Type B pancreatic cell (in vitro differentiated cells): ENCODE measurements at places on chromosomes 3 and 15. TPM values are rescaled to one million over a fixed set of nuclear protein-coding genes. Genes with fewer than 3 reads are reported as not detected.

DNA sequence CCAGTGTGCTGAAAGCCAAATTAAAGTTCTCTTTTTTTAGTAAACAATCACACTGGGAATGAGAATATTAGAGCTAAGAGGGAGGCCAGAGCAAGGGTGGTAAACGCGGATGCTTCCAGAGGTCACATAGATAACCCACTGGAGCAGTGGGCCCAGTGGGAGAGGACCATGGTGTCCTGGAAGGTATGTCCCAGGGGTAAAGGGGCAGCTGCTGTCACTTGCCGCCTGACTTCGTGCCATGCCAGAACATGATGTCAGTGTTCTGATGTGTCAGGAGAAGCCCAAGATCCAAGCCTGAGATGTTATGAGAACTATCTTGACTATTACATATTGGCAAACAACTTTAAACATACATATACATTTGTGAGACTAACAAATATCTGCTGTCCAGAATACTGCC is 211.9 kb upstream of the IL12A start:
- no peak for DNase-seq

- DNase-seq: peak; percentile 83
These were observed 64.0 kb upstream of the C15orf61 start for GRCh38 chr15:67456677-67457529.

DNA sequence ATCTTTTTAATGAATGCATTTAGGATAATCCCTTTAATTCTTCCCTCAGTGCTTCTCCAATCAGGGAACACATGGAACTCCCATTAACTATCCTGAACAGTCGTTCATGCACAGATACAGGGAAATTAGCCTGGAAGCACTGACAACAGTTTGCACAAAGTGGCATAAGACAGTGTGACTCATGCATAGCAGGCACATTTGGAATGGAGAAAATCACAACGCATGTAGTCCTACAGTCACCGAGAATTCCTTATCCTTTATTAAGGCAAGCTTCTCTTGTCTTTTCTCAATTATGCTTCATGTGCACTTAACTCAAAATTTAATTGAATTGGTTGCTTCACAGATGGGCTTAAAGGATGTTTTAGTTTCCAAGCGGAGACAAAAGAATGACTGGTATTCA is 155.0 kb upstream of the CRBN start:
- DNase-seq: no peak

GRCh38 chr3:146550743-146551510 is 6.5 kb upstream of the PLSCR1 start:
- DNase-seq: no peak

DNA sequence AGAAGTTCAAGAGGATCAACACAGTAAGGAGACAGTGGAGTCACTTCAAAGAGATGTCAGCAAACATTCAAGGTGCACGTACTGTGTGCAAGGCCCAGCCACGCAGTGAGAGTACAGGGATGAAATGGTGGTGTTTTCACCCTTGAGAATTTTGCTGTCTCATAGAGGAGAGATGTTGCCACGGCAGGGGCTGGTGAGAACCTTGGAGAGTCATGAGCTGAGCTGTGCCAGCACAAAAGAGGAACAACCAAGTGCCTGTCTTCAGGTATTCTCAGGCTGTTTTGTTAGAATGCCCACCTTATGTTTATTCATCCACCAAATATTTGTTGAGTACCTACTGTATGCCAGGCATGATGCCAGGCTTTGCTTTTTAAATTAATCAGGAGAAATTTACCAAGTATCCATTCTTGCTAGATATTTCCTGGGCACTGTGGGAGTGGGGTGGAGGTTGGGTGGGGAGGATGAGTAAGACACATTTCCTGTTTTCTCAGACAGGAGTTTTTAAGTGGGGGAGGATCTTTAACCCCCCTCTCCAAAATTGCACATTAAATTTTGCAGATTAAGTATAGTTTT is 72.6 kb downstream of the SLC6A11 start:
- DNase-seq: no peak

GRCh38 chr15:55734641-55735040 is 8.3 kb downstream of the PRTG start:
- DNase-seq: no peak

DNA sequence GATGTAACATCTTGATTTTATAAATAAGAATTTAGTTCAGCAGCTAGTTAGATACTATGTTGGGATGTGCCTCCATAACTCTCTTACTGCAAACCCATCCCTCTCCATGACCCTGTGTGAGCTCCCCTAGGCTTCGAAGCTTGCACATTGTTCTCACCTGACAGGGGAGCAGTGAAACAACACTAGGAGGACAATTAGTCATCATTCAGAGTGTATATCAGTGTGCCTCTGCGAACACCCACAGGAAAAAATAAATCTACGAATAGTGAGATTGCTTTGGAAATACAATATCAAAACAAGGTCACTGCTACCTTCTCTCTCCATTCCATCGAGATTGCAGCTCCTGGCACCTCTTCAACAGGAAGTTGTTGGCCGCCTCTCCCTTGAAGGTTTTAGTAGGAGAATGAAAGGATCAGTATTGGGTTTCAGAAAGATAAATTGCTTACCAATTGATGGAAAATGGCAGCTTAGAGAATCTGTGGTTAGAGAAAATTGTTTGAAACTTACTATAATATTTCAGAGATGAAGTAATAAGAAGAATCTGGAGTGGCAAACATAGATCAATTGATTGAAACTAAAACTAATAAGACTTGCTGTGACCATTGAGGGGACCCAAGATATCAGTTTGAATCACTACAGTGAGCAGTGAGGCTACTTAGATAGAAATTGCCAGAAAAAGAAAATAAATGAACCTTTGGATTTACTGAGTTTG is 103.2 kb downstream of the CHL1 start:
- DNase-seq: no peak

GRCh38 chr3:72380193-72380592 is 468.1 kb downstream of the SHQ1 start:
- DNase-seq: no peak

- no peak for DNase-seq
These were observed 90.0 kb upstream of the SPATA12 start for GRCh38 chr3:56970461-56970879.

- DNase-seq: no peak
These were observed 2.0 kb downstream of the PPM1M start for GRCh38 chr3:52247409-52248164.

GRCh38 chr3:108936924-108937689 is 16.6 kb downstream of the GUCA1C start:
- no peak for DNase-seq

- DNase-seq: no peak
These were observed 36.7 kb upstream of the ZBTB38 start for GRCh38 chr3:141331377-141332318.

- no peak for DNase-seq
These were observed 4.0 kb upstream of the TOPAZ1 start for GRCh38 chr3:44237665-44238064.

DNA sequence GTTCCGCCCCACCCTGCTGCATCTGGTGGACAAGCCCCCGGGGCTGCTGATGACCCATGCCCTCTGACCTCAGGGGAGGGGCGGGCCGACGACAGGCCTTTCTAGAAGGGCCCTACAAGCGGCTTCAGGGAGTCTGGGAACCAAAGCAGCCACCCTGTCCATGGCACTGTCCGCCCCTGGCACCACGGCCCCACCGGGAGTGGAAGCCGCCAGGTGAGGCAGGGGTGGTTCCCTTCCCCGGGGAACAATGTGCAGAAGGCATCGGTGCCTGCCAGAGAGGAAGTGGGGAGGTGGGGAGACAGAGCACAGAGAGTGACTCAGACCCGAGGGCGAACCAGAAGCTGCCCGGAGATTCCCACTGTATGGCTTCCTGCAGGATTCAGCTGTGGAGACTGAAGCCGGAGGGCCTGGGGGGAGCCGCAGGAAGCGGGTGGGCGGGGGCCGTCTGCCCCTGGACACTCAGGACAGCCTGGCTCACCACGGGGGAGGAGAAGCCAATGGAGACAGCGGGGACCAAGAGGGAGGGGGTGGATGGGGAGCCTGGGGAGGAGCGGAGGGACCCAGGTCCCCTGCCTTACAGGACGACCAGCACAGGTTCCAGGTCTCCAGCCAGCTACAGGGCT is 134.0 kb downstream of the TPRA1 start:
- no peak for DNase-seq

- DNase-seq: no peak
These were observed 3.9 kb upstream of the CD96 start for GRCh38 chr3:111538111-111538510.

DNA sequence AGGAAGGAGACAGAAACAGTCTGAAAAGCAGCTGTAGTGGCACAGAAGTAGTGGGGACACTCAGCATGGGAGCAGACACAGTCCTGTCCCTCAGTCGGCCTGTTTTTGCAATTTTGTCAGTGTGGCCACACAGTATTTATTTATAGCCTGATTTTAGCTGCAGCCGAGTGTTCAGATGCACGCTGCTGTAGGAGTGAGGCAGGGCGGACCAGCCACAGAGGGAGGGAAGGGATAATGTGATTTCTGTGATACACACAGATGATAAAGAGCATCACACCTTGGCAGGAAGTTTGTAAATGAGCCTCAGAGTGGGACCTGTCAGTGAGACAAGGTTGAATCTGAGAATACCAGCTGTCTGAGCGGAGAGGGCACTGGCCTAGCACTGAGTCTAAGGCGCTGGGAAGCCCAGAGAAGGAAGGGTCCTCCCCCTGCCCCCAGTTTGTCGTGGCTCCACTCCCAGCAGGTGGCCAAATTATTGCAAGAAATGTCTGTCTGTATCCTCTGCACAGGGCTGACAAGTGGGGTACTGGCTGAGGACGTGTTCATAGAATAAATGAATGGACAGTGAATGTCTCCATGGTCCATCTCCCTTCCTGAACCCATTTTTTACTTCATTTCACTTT is 3.8 kb downstream of the PSTPIP1 start:
- no peak for DNase-seq

GRCh38 chr15:81323559-81323943 is 390 bp downstream of the STARD5 start:
- no peak for DNase-seq

- no peak for DNase-seq
These were observed 217.1 kb upstream of the KCNMB2 start for GRCh38 chr3:178318941-178319816.

DNA sequence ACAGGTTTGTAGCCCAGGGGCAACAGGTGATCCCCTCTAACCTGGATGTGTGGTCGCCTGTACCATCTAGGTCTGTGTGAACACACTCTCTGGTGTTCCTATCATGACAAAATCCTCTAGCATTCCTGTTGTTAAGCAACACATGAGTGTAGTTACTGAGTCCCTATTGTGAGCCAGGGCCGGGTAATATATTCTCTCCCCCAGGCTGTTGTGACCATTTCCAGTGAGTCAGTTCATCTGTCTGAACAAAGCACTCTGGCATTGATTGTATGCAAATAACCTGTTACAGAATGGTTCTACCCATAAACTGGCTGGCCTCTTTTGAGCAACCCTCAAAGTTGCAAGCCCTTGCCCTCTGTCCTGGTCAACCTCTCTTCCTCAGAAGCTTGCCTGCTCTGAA is 2.6 kb upstream of the FLNB start:
- no peak for DNase-seq

POPDC2 gene
- 1.4 and 2.6 TPM in 2 replicates for total RNA-seq

ZKSCAN7 gene
- 9.7 and 17.2 TPM in 2 replicates for total RNA-seq

SCN5A gene
- 0.38 and 3.5 TPM in 2 replicates for total RNA-seq

INKA1 gene
- total RNA-seq: 0.45 and 6.7 TPM in 2 replicates

AADACL2 gene
- 11.7 and 43.6 TPM in 2 replicates for total RNA-seq

SPSB4 gene
- 4.7 and 23.8 TPM in 2 replicates for total RNA-seq

PPARG gene
- 21.5 and 28.8 TPM in 2 replicates for total RNA-seq

SAMMSON gene
- not detected in 2 replicates for total RNA-seq

ACKR2 gene
- 3.5 and 3.9 TPM in 2 replicates for total RNA-seq

RYR3 gene
- total RNA-seq: 2.2 and 2.9 TPM in 2 replicates

FANCI gene
- 31.7 and 66.8 TPM in 2 replicates for total RNA-seq

RCN2 gene
- 54.6 and 109 TPM in 2 replicates for total RNA-seq

UCN2 gene
- 0.72 and 0.83 TPM in 2 replicates for total RNA-seq
